Esophagus mucosa (tissue), 1 donor: ENCODE measurements at places on chromosomes 13 and 19. TPM values are rescaled to one million over a fixed set of nuclear protein-coding genes. Genes with fewer than 3 reads are reported as not detected.
A peak's percentile ranks its signal among the peaks of the same experiment; 100 is the strongest.

DNA sequence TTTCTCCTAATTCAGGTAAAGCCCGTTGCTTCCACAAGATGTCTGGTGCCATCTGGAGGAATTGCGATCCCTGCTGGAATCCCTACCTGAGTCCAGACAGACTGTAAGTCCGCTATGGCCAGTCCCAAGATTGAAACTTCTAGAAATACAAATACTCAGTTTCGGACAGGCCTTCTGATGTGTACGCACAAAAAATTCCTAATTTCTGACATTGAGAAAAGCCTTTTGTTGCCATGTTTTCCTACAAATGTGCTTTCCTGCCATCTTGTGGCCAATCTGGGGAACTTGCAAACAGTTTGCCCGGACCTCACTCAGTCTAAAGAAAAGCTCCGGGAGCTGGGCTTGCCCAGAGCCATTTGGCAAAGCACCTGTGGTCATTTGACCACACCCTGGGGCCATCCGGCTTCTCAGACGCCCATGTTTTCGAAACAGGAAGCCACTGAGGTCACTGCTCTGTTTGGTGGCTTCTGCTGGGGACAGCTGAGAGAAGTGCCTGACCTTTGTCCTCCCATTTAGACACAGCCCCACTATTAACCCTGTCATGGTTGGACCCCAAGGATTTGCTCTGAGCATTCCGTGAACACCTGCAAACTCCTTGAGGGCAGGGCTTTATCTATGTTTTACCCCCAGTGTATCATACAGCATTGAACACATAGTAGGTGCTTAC, 79.4 kb downstream of the SLC15A1 start:
- peak; percentile 41 for ATAC-seq

DNA sequence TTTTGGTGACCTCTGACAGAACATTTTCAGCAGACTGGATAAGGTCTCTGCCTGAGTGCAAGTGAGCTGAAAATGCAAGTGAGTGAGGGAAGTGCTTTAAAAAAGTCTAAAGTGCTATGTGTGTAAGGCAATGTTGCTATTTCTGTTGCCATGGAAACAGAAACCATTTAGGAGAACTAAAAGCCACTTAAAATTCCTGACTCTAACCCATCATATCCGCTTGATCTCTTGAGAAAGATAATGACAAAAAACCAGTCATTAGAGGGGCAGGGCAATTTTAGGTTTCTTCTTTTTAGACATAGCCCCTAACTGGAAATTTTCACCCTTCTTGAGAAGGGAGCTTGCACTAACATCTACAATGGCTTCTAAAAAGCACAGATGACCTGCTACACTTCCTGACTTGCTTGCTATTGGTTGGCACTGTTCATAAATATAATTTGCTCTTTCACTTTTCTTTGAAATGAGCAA, at the start of gene CYSLTR2:
CYSLTR2 (plus strand) TSS at position 458 of the 468 bp plus-strand sequence. CDS start 52,889 bp downstream, outside the sequence.
- ATAC-seq = no peak

DNA sequence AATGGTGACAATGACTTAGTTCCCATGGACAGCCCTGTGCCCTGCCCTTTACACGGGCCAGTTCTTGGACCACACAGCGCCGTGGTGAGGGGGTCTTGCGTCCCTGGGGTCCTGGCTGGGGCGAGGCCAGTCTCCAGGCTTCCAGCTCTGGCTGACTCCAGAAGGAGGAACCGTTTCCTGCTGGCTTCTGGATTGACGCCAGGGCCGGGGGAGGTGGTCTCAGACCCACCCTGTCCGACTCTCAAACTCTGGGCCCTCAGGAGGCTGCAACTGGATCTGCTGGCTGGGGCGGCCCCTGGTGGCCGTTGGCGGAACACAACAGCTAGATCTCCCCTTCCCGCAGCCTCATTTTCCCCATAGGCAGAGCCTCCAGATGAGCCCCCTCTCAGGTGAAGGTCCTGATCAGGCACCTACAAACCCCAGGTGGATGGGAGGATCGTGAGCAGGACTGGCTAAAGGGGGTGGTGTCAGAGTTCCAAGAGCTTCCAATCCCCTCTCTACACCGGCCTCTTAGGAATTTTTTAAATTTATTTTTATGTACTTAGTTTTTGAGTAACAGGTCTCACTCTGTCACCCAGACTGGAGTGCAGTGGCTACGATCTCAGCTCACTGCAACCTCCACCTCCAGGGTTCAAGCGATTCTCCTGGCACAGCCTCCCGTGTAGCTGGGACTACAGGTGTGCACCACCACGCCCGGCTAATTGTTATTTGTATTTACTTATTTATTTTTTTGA, 8.0 kb downstream of the CCDC194 start:
- peak; percentile 59 for ATAC-seq

GRCh38 chr19:19514215-19514657, 1.1 kb downstream of the TSSK6 start:
- ATAC-seq = no peak

DNA sequence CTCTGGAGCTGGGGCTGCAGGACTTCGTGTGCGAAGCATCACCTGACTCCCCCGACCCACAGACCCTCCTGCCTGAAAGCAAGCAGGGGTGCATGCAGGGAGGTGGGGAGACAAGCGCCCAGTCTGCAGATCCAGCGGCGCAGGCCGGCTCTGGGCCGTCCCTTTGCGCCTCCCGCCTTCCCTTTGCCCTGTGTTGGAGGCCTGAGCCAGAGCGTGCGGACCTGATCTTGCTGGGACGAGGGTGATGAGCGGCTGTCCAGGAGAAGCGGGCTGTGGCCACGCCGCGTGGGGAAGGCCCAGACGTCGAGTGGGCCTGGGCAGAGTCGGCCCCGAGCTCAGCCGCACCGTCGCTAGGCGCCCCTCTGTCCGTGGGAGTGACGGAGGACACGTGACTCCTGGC, 5.3 kb upstream of the GRTP1 start:
- ATAC-seq = no peak

DNA sequence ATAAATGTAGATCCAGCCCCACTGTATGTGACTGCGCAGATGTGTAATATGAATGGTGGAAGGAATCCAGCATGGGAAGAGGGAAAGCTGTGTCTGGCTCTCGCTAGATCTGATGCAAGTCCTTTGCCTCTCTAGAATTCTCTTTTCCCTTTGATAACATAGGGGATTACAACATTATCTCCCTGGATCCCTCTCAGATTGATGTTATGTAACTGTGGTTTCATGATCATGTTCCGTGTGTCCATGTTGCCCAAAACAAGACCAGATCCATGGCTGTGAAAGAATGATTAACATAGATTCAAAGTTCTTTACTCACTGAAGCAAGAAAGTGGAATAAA, 184.0 kb upstream of the UBL3 start:
- ATAC-seq = no peak

DNA sequence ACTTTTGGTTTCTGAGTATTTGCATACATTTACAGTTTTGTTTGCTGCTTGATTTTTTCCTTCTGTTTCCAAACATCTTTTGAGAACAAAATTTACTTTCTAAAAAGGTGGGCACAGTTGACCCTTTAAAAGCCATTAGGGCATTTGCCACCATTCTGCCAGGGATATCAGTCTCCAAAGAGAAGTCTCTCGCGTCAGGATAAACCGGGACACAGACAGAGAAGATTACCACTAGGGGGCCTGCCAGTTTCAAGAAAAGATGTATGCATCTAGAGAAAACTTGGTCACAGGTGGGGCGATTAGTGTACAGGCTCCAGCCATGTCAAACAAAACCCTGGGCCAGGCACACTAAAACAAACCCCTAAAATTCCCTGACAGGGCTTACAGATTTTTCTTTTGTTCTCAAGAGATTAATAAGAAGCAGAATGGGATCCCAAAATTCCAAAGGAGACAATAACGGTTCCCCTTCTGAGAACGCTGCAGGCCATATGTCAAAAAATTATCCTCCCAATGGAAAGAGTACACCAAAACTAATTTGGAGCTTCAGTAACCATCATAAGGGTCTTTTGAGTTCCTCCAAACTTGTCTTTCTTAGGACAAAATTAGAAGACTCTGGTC, 10.7 kb upstream of the PABPC3 start:
- ATAC-seq = no peak

DNA sequence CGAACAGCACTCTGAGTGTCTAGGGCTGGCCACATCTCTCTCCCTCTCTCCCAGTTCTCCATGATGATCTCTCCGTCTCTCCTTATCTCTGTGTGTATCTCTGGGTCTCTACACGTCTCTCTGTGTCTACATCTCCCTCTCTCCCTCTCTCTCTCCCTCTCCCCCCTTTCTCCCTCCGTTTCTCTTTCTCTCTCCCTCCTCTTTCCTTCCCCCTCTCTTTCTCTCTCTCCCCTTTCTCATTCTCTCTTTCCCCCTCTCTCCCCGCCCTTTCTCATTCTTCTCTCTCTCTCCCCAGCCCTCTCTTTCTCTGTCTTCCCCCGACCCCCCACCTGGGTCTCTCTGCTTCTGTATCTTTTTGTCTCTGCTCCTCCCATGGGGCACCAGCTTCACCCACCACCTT, 21.3 kb upstream of the TNFAIP8L1 start:
- ATAC-seq = no peak

DNA sequence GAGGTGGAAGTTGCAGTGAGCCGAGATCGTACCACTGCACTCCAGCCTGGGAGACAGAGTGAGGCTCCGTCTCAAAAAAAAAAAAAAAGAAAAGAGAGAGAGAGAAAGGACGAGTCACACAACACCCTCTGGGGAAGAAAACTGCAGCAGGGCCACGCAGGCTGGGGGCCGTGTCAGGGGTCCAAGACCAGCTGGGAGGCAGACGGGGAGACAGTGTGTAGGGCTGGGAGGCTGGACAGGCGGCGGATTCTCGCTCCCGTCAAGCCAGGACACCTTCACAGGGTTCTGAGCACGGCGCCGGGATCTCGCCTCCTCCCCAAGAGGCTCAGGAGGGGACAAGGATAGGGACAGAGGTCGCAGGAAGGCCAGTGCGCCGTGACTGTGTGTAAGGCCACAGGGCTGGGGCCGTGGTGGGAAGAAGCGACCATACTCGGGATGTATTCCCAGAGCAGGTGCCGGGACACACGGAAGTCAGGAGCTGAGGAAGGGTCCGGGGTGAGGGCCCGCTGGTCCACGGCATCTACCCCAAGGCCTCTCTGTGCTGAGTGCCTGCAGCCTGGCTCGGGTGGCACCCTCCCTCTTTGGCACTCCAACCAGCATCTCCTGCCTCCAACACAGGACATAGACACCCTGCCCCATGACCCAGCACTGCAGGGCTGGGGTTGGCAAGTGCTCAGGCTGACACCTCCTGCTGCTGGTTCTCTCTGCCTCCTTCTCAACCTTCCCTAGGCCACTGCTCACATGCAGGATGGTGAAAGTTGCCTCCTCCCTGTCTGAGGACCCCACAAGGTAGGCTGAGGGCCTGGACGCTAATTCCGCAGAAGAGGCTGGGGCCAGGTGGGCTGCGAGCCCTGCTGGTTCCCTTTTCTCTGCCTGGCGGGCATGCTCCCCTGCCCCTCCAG, 21.2 kb downstream of the ZNF787 start:
- no peak for ATAC-seq

DNA sequence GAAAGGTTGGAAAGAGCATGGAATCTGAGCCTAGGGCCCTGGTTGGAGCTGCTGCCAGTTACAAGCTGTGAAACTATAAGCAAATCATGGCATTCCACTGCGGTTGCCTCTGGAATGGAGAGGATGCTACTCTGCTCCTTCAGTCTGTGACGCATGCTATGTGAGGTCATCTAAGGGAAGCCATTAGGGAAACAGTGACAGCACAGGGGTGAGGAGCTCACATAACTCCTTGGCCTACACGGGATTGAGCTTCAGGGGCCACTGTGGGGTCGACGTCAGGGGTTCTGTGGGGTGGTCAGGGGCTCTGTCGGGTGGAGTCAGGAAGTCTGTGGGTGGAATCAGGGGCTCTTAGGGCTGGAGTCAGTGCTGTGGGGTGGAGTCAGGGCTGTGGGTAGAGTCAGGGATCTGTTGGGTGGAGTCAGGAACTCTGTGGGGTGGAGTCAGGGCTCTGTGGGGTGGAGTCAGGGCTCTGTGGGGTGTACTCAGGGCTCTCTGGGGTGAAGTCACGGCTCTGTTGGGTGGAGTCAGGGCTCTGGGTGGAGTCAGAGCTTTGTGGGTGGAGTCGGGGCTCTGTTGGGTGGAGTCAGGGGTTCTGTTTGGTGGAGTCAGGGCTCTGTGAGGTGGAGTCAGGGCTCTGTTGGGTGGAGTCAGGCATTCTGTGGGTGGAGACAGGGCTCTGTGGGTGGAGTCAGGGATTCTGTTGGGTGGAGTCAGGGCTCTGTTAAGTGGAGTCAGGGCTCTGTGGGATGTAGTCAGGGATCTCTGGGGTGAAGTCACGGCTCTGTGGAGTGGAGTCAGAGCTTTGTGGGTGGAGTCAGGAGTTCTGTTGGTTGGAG, 35.8 kb upstream of the MEDAG start:
- peak; percentile 86 for ATAC-seq

- no peak for ATAC-seq
Measured at GRCh38 chr19:55673889-55674288, 1.1 kb upstream of the EPN1 start.

The ZNF358 gene
- total RNA-seq = 11.2 TPM

DNA sequence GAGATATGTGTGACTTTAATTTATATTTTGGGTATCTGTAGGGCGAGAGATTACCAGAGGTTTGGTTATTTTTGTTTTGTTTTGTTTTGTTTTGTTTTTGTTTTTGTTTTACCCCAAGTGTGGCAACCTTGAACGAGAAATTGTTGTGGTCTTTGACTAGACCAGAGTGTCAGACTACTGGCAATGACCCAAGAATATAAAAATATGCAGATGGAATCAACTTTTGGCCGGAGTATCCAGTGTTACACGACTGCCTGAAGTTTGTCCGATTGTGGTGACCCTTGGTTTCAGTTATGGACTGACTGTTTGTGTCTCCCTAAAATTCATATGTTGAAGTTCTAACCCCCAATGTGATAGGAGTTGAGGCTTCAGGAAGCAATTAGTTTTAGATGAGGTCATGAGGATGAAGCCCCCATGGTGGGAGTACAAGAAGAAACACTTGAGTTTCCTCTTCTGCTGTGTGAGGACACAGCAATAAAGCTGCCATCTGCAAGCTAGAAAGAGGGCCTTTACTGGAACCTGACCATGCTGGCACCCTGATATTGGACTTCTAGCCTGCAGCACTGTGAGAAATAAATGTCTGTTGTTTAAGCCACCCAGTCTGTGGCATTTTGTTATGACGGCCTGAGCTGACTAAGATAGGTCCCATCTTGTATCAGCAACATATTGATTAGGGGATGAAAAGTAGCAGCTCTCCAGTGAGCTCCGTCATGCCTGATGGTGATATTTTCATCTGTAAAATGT, 261.7 kb downstream of the MTUS2 start:
- no peak for ATAC-seq

DNA sequence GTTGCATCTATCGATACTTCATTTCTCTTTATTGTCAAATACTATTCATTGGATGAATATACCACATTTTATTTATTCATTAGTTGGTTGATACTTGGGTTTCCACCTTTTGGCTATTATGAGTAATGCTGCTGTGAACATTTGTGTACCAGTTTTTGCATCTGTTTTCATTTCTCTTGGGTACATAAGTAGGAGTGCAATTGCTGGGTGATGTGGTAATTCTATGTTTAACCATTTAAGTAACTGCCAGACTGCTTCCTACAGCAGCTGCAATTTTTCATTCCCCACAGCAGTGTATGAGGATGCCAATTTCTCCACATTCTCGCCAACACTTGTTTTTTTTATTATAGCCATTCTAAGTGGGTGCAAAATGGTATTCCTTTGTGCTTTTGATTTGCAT, 2.6 kb downstream of the KCNJ14 start:
- no peak for ATAC-seq
